ENCODE measurements at places on chromosomes 1 and 21.

- DNase-seq, result no peak
Measured at GRCh38 chr1:39147099-39148025, 57.1 kb upstream of the MACF1 start.

- DNase-seq, result no peak
Measured at GRCh38 chr1:19654886-19655717, 9.6 kb upstream of the HTR6 start.

- DNase-seq, result no peak
Measured at GRCh38 chr21:36985751-36986594, 19.5 kb upstream of the HLCS start.

GRCh38 chr1:229751610-229752009, 125.6 kb downstream of the URB2 start:
- no peak for DNase-seq

- no peak for DNase-seq
Measured at GRCh38 chr1:48908606-48909005, 131.9 kb upstream of the BEND5 start.

DNA sequence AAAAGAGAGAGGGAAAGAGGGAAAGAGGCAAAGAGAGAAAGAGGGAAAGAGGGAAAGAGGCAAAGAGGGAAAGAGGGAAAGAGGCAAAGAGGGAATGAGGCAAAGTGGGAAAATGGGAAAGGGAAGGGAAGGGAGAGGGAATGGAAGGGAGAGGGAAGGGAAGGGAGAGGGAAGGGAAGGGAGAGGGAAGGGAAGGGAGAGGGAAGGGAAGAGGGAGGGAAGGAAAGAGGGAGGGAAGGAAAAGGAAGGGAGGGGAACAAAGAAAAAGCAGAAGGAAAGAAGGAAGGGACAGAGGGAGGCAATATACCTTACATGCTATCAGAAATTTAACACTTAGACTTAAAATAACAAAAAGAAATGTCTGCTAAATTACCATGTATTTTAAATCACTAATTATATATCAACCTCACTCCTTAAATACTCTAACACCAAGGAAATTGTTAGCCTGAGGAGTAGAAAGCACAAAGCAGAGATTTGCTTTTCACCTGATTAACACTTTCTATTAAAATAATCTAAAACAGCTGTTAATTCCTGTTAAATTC, 41.8 kb downstream of the DUSP10 start:
- DNase-seq, result no peak

DNA sequence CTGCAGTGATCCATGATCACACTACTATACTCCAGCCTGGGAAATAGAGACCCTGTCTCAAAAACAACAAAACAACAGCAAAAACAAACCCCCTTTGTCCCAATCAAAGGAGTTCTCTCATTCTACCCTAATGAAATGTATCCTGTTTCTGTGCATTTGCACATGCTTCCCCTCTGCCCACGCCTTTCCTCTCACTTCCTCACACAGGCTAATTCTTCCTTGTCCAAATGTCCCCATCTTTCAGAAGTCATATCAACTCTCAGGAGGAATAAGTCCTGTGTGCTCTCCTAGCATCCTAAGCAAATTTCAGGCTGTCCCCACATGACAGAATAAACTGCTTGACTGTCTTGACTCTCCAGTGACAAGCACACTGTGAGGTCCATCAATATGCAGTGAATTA, 8.1 kb upstream of the ATP1B1 start:
- no peak for DNase-seq

DNA sequence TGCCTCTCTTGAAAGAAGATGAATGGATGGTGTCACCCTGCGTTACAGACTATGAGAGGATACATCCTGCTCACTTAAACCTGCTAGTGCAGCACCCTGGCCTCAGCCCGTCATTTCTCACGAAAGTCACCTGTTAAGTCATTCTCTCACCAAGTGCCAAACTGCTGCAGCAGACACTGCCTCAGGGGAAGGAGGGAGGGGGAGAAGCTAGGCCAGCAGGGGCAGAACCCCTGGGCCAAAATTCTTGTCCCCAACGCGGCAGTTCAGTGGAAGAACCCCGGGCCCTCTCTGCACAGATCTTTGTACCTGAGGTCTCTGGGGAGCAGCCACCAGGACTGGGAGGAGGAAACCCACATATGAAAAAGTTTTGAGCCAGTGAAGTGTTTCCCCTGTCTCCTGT, 37.6 kb downstream of the SYT6 start:
- DNase-seq, result no peak

- no peak for DNase-seq
Measured at GRCh38 chr21:22343303-22343702, 1345.1 kb downstream of the NCAM2 start.

DNA sequence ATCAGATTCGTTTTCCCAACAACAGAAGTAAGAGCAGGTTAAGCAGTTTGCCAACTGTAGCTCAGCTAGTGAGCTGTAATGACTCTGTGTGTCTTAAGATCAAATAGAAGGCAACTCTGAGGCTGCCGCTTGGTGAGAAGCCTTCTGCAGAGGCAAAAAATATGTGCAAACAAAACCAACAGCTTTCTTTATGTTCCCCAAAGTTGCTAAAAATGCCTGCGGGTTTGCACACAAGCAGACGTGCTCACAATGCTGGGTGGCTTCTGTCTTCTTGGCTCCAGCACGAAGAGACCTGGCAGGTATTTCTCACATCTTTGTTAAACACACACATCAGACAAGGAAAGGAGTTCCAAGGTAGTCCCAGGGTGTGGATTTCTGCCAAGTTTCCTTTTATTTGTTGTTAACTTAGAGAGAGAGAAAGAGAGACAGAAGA, 158.9 kb upstream of the JUN start:
- no peak for DNase-seq

- no peak for DNase-seq
Measured at GRCh38 chr21:41703857-41704501, 62.9 kb downstream of the RIPK4 start.

GRCh38 chr1:114353262-114353661, 157.7 kb downstream of the TRIM33 start:
- no peak for DNase-seq

GRCh38 chr1:93692026-93692425, 10.4 kb upstream of the BCAR3 start:
- DNase-seq, result no peak

GRCh38 chr1:16015491-16015890, 2.4 kb downstream of the HSPB7 start:
- DNase-seq, result no peak

GRCh38 chr1:224894915-224895314, 34.6 kb upstream of the DNAH14 start:
- no peak for DNase-seq

- no peak for DNase-seq
Measured at GRCh38 chr1:97163591-97164275, 442.1 kb downstream of the PTBP2 start.

DNA sequence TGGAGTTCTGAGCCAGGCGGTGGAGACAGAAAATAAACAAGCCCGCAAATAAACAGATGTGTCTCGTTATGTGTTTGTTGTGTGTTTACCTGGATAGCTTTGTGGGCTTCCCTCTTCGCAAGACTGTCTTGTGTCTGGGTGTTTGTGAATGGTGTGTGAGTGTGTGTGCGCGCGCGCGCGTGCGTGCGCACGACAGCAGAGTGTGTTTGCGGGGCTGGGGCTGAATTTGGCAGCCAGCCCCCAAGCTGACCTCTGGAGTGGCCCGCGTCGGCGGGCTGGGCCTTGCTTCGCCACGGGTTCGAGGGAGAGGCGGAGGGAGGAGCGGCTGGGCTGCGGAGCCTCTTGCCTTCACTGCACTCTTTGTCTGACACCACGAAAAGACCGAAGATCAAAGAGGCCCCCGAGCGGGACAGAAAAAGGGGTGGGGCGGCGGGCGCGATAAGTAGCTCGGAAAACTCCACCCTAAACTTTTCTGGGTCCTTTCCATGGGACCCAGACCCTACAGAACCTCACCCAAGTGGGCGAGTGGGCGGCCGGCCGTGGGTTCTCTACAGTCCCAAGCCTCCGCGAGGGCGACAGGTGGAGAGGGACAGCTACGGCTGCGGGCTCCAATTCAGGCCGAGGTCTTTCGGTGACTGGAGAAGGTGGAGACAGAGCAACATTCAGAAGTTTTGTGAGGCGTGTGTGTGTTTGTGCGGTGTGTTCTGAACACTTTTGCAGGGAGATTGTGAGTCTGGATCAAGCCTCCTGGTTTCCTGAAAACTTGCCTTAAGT, 14.5 kb downstream of the PAX7 start:
- no peak for DNase-seq

DNA sequence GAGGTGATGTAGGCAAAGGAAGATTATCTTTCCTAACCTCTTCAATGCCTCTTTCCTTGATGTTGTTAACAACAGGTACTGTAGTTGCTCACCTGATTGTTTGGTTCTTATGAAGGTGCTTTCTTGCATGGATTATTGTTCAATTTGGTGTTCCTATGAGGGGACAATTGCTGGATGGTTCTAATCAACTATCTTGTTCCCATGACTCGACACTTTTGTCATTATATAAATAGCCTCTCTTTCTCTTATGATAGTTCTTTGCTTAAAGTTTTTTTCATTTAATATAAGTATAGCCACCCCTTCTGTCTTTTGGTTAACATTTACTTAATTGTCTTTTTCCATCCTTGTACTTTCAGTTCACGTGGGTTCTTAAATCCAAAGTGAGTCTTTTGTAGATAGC, 35.5 kb downstream of the OR10R2 start:
- DNase-seq, result no peak

- no peak for DNase-seq
Measured at GRCh38 chr1:109794319-109795132, 30.8 kb upstream of the EPS8L3 start.

GRCh38 chr1:94514095-94514727, 27.3 kb downstream of the F3 start:
- no peak for DNase-seq

DNA sequence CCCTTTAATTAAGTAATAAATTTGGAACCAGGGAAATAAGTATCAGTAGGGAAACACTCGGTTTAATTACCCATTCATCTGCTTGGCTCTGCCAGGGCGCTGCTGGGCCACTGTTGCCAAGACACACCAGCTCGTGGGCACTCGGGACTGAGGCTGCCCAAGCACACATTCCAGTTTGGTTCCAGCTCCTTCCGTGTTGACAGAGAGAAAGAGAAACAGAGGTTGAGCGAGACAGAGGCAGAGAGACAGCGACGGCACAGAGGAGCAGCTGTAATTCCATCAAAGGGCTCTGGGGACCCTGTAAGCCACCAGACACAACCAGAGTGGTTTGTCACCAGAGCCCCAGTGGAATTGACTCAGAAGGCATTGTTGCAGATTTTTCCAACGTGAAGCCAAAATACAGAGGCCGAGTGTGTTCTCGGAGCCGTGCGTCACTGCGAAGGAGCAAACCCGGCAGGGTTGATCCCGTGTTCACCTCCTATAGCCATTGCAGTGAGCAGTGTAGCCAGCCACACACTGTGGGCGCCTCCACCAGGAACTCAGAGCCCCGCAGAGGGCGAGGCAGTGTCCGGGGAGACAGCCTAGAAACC, 33.5 kb downstream of the SYF2 start:
- no peak for DNase-seq

DNA sequence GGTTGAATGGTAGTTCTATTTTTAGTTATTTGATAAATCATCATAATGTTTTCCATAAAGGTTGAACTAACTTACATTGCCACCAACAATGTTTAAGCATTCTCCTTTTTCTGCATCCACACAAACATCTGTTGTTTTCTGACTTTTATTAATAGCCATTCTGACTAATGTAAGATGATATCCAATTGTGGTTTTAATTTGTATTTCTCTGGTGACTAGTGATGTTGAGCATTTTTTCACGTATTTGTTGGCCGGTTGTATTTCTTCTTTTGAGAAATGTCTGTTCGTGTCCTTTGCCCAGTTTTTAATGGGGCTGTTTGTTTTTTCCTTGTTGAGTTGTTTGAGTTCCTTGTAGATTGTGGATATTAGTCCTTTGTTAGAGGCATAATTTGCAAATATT, 24.6 kb upstream of the SLC35F3 start:
- no peak for DNase-seq

GRCh38 chr1:205840146-205840923, 9.6 kb downstream of the PM20D1 start:
- DNase-seq, result no peak

- no peak for DNase-seq
Measured at GRCh38 chr1:101081496-101082488, 56.2 kb upstream of the DPH5 start.

GRCh38 chr1:3831689-3832088, 25.3 kb downstream of the CEP104 start:
- no peak for DNase-seq

DNA sequence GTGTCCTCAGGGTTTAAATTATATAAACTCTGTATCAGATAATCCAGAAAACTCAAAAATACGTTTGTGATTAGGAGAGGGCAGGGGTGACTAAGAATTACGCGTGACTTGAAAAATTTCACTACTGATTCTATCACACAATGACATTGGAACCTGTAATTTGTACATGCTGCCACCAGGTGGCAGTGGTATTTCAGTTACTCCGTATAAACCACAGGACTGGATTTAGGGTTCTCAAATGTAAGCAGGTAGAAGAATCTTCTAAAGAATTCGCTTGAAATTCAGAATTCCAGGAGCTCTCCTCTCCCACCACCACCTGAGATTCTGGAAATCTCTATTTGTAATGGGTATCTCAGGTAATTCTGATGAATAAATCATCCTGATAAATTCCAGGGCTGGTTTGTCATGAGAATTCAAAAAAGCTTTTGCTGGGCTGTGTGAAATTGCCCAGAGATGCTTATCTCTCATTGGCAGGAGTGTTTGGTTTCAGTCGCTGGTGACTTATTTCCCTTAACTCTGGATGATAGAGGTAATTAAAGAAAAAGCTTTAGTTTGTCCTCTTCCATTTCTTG, 1.7 kb upstream of the KRTAP7-1 start:
- DNase-seq, result no peak

DNA sequence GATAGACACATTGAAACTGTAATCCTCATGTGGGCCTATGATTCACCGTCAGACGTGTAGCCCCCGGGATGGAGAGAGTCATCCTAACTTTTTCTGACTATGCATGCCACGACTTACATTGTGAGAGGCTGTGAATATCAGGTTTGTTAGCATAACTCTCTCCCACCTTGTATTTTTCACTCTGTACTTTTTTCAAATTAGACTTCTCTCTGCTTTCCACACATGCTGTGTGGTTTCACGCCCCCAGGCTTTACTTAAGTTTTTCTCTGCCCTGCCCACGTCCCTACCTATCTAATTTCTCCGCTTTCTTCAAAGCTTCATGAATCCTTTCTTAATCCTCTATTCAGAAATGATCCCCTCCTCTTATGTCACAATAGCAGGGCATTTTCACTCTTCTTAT, 3.4 kb upstream of the NCAM2 start:
- no peak for DNase-seq

DNA sequence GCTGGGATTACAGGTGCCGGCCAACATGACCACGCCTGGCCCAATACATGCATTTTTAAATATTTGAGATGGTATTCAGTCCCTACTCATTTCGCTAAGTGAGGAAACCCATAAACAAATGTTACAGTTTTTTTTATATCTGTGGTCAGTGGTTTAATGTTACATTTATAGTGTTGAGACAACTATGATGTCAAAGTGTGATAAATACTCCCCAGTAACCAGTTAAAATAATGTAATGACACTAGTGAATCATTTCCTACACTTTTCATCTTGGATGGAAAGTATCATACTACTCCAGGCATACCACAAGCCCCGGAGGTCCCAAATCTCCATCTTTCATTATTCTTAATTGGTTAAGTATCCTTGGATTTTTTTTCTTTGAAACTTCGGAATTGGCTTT, 87.5 kb upstream of the KIF26B start:
- DNase-seq, result no peak

GRCh38 chr1:25799352-25799934, 550 bp upstream of the SELENON start:
- no peak for DNase-seq
